ENCODE measurements at places on chromosomes 5 and 9.

DNA sequence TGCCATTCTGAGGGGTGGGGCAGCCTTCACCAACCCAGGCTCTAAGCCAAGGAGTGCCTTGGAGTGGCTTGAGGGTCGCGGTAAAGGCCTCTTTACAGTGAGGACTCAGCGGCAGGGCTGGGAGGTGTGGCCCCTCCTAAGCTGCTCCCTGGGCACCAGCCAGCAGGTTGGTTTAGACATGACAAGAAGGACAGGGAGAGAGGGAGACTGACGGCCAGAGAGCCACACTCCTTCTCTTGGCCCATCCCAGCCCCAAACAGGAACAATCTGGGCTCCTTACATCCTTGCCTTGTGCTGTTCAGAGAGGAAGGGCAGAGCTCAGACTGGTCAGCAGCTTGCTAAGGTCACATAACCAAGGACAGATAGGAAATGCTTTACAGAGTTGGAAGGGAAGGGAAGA is 94.5 kb downstream of the LMX1B start:
- H3K27ac ChIP-seq: no peak overlapping the region
- H3K27me3 ChIP-seq: no peaks in the 10 kb centered on the region
- H3K4me3 ChIP-seq: no peak overlapping the region
- peak; percentile 37 for DNase-seq

DNA sequence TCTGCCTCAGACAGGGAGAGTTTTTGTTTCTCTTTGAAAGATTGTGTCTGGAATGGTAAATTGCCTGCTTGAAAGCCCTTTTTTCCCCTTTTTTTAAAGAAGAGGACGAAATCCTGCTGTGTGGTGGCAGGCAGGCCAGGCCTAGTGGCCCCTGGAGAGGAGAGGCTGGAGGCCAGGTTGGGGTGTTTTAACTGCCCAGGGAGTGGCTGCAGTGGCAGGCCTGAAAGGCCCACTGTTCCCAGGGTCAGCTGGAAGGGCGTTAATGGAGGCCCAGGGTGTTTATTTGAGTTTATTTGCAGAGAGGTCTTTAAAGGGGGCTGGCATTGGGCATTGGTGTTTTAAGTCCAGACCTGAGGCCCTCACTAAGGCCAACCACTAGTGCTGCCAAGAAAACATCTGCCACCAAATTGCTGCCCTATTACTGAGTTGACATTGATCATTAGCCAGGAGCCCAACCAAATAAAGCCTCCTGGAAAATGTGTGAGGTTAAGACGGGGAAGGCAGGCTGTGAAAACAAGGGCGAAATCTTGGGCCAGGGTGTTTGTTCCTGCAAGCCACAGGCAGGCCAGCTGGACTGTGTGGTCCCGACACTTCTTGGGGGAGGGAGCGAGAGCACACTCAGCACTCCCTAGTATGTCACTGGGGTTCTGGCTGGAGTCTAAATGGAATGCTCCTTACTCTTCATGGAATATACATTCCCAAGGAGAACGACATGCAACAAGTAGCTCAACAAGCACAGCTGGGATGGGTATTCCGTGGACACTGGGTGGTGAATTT is 5.0 kb downstream of the JADE2 start:
- H3K27ac ChIP-seq: no peak overlapping the region
- H3K36me3 ChIP-seq: no peaks in the 10 kb centered on the region
- H3K4me1 ChIP-seq: peaks cover 11% of the 10 kb centered on the region
- H3K27me3 ChIP-seq: no peaks in the 10 kb centered on the region
- DNase-seq: no peak

DNA sequence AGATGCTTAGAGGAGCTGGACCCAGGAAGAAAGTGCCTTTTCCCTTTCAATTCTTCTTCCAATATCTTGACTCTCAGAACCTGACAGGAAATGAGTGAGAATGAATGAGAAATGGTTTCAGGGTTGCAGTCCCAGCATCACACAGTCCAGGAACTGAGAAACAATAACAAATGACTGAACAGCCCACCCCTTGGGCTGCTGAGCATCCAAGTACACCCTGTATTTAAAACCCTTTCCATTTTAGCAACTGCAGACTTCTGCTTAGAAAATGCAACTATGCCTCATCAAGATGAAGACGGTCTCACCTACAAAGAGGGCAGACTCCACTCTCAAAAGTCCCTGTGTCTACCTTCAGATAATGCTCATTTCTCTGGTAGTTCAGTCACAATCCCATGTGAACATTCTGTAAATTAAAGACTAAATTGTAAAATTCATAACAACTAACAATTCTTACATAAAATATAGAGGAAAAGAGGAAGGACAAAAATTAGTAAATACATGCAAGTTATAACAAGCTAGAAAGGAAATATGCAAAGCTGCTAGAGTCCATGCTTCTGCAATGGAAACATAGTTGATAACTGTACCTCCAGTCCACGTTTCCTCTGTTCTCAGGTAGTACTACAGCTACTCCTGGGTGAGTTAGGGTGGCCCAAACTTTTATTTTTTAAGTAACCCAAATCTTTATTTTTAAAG is 316.5 kb downstream of the ICE1 start:
- DNase-seq: no peak
- no peak overlapping the region for H3K27ac ChIP-seq
- H3K4me1 ChIP-seq: no peaks in the 10 kb centered on the region
- H3K36me3 ChIP-seq: no peaks in the 10 kb centered on the region
- H3K4me3 ChIP-seq: no peak overlapping the region

DNA sequence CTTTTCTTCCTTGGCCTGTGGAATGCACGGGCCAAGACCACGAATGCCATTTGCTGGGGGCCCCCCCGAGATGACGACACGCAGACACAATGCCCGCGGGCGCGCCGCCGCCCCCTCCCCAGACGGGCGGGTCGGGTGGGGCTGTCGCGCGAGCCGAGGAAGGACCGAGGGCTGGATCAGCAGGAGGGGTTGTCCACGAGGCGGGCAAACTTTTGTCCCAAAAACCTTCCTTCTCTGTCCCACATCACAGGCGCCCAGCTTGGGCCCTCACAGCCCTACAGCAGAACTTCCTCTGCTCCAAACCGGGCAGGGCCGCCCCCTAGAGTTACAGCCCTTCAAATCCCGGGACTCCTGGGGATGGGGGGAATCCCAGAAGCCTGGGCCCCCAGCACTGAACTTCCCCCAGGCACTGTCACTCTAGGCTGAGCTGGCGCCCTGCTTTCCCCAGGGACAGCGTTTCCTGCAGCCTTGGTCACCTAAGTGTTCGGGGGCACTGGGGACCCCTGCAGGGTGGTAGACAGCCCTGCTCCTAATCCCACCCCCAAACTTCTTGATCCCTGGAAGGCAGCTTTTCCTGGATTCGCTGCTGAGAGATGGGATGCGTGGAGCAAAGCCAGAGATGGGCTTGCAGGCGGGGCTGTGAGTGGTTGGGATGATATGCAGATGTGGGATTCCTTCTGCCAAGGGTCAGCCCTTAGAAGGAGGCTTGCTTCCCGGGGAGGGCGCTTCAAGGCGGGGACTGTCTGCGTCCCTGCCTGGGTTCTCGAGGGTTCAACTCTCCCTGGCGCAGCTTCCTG is 980 bp downstream of the COL5A1 start:
- H3K36me3 ChIP-seq: no peaks in the 10 kb centered on the region
- H3K4me1 ChIP-seq: peaks cover 28% of the 10 kb centered on the region
- no peaks in the 10 kb centered on the region for H3K27me3 ChIP-seq
- peak overlapping the region; percentile 83 for H3K4me3 ChIP-seq
- DNase-seq: peak; percentile 56

GRCh38 chr5:60497706-60498500 is 202.1 kb downstream of the DEPDC1B start:
- DNase-seq: no peak
- no peaks in the 10 kb centered on the region for H3K27me3 ChIP-seq
- no peak overlapping the region for H3K27ac ChIP-seq
- no peaks in the 10 kb centered on the region for H3K4me1 ChIP-seq
- H3K4me3 ChIP-seq: no peak overlapping the region
- H3K36me3 ChIP-seq: no peaks in the 10 kb centered on the region

DNA sequence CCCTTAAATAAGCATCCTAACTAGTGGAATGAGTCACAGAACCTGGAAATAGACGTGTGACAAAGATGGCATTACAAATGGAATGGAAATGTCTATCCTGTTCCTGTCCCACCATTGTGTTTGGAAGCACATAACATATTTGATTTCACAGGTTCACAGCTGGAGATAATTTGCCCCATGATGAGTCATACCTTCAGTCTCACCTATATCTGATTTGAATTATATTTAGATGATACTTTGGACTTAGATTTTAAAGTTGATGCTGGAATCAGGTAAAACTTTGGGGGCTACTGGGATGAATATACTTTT is 92.5 kb downstream of the CEMIP2 start:
- H3K27ac ChIP-seq: no peak overlapping the region
- H3K36me3 ChIP-seq: no peaks in the 10 kb centered on the region
- no peak overlapping the region for H3K4me3 ChIP-seq
- peaks cover 11% of the 10 kb centered on the region for H3K4me1 ChIP-seq

- no peak overlapping the region for H3K27ac ChIP-seq
- H3K4me1 ChIP-seq: peaks cover 6% of the 10 kb centered on the region
- H3K4me3 ChIP-seq: no peak overlapping the region
- no peaks in the 10 kb centered on the region for H3K36me3 ChIP-seq
Observed at GRCh38 chr5:337563-338130, 16.1 kb downstream of the AHRR start.

DNA sequence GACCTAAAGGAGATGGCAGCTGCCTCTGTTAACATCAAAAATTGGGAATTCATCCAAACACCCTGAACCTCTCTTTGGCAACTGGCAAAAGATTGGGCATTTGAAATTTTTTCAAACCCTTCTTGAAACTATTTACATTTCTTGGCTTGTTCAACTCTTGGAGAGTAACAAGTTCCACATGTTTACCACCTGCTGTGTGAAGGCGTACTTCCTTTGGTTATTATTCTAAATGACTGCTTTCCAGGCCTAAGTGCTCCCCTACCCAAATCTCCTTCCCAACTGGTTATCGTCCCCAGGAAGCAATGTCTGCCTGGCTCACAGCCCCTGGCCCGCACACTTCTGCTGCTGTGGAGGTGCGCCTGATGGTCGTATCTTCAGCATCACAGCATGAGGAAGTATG is 422.7 kb downstream of the DMAC1 start:
- no peak for DNase-seq
- H3K4me1 ChIP-seq: no peaks in the 10 kb centered on the region
- no peak overlapping the region for H3K4me3 ChIP-seq
- H3K27me3 ChIP-seq: no peaks in the 10 kb centered on the region
- H3K27ac ChIP-seq: no peak overlapping the region

DNA sequence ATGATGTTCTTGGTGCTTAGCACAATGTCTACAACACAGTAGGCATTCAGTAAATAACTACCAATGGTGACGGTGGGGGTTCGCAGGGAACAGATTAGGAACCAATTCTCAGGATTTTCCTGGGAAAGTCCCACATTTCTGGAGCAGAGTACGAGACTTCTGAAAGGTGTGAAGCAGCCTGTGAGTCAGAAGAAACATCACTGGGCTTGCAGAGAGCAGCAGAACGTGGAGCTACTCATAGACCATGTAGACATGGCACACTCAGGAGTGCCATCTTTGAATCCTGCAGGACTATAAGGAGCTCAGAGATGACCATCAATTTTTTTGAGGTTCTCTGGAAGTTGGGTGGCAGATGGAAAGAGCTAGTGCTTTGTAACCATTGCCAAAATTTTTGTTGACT is 106.6 kb upstream of the ANKRD55 start:
- no peak overlapping the region for H3K4me3 ChIP-seq
- H3K4me1 ChIP-seq: peaks cover 23% of the 10 kb centered on the region
- H3K27ac ChIP-seq: no peak overlapping the region
- H3K36me3 ChIP-seq: no peaks in the 10 kb centered on the region
- H3K27me3 ChIP-seq: no peaks in the 10 kb centered on the region
- DNase-seq: no peak

DNA sequence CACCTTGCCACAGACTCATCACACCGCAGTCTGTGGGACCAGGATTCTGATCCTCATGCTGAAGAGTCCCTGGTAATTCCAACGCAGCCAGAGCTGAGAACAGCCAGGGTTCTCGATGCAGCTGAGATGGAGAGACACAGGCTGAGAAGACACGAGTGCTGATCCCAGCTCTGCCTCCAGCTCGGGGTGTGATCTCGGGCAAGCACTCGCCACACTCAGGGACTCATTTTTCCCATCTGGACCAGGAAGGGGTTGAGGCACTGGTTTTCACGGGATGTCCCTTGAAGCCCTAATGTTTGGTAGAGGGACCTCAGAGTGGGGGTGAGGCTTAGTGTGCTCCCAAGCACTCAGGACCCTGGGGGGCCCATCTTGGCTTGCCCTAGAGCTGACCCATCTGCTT is 200.4 kb downstream of the CDK5RAP2 start:
- H3K36me3 ChIP-seq: no peaks in the 10 kb centered on the region
- no peak overlapping the region for H3K4me3 ChIP-seq
- no peak overlapping the region for H3K27ac ChIP-seq
- no peaks in the 10 kb centered on the region for H3K4me1 ChIP-seq
- no peaks in the 10 kb centered on the region for H3K27me3 ChIP-seq

DNA sequence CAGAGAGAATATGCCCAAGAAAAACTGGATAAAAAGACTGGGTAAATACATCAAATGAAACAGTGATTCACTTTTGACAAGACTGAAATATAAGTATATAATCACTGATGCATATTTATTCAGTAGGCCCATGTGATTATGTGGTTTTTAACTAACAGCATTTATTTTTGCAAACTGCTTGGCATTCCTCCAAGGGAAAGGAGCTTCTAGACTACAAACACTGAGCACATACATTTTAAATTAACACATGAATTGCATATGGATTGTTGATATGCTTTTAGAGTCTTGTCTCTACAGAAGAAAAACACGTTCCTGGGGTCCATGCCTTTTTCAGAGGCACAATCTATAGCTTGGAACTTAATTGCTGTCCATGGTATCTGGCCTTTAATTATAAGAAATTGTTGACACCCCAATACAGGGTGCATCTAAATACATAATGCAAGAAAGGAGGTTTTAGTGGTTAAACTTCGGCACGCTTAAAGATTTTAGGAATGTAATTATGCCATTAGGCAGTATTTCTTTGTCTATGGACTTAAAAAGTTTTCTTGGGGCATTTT is 6.9 kb upstream of the MEIKIN start:
- no peaks in the 10 kb centered on the region for H3K4me1 ChIP-seq
- peaks cover 4% of the 10 kb centered on the region for H3K27me3 ChIP-seq
- no peaks in the 10 kb centered on the region for H3K36me3 ChIP-seq
- no peak overlapping the region for H3K4me3 ChIP-seq

DNA sequence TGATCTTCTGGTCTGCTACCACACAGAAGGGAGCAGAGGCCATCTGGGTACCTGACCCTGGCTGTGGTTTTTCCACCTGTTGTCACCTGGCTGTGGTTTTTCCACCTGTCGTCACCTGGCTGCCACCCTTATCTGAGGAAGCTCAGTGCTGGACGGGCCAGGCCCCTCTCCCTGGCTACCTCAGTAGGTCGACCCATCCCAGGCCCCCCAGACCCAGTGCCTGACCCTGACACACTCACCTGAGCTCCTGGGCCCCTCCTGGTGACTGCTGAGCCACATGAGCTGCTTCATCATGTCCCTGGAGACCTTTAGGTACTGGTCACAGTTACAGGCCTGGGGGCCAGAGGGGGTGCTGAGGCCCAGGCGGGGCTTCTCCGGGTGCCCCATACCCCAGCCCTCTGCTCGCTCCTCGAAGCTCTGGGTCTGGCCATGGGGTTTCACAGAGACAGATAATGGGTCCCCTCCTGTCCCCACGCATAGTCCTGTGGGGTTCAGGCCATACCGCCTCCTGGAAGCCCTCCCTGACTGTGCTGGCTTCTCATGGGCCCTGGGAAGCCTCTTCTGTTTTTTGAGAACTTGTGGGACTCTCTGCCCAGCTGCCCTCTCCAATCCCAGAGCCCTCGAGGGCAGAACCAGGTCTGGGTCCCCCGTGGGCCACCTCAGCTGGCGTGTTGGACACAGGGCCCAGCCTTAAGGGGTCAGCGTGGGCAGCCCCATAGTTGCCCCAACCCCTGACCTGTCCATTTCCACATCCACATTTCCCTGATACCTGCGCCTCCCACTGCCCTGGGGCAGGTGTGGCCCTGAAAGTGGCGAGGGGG is 7.5 kb upstream of the NRARP start:
- peaks cover 22% of the 10 kb centered on the region for H3K4me1 ChIP-seq
- H3K27me3 ChIP-seq: no peaks in the 10 kb centered on the region
- H3K27ac ChIP-seq: no peak overlapping the region

Data from endothelial cell of umbilical vein (primary cell).